ENCODE measurements at places on chromosomes 2 and 18.

DNA sequence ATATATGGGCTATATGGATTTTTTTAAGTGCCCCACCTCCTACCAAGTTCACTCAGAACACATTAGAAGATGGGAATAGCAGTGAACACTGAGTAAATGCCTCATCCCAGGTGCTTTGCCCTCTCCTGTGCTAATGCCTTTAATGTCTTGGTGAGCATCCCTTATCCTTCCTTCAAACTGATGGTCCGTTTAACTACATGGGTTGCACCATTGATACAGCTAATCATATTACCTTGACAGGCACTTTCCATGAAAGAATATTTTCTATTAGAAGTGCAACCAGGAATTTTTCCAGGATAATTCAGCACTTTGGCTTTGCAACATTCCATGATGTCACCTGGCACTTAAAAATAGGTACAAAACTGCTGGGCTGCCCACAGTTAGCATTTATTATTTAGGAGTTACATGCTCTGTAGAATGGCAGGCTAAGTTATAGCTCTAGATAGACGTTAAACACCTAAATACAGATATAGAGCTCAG, 74.0 kb downstream of the WDPCP start:
- no peak for DNase-seq

GRCh38 chr2:181573140-181573736, 83.7 kb downstream of the CERKL start:
- DNase-seq: peak; percentile 3

- no peak for DNase-seq
Measured at GRCh38 chr2:67633212-67633856, 236.2 kb downstream of the ETAA1 start.

GRCh38 chr2:197079832-197080555, 153.5 kb upstream of the PGAP1 start:
- no peak for DNase-seq

- no peak for DNase-seq
Measured at GRCh38 chr18:55401638-55402191, 186.3 kb downstream of the TCF4 start.
